ENCODE measurements at places on chromosomes 7 and 10. TPM values are rescaled to one million over a fixed set of nuclear protein-coding genes. Genes with fewer than 3 reads are reported as not detected.

DNA sequence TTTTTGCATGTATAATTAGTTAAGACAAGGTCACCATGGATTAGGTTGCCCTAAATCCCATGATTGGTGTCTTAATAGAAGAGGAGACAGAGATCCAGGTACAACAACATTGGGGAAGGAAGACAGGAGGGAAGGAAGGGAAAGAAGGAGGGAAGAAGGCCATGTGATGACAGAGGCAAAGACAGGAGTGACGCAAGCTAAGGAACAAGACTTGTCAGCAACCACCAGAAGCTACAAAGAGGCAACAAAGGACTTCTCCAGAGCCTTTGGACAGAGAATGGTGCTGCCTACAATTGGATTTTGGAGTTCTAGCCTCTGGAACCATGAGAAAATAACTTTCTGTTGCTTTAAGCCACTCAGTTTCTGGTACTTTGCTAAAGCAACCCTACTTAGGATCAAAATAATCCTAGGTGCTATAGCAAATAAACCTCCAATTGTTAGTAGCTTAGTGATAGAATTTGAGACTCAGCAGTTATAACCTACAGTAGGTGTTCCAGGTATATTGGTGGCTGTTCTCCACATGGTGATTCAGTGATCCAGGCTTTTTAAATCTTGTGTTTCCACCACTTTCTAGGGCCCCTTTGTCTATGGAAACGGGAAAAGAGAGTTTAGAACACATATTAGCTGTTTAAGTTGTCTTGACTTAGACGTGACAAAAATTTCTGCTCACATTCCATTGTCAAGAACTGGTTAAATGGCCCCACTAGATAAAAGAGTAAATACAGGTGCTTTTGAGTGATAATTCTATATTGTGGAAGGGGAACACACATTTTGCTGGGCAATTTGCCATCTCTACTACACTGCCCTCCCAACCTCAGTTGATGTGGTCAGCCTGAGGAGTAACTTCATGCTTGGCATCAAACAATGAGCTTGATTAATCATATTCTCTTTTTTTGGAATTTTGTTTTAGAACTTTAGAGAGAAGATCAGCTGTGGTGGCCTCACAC, 70.5 kb upstream of the SP4 start:
- no peaks in the 10 kb centered on the region for H3K4me1 ChIP-seq
- no peak for DNase-seq
- H3K27me3 ChIP-seq = no peaks in the 10 kb centered on the region
- no peak overlapping the region for H3K27ac ChIP-seq
- no peaks in the 10 kb centered on the region for H3K36me3 ChIP-seq
- H3K4me3 ChIP-seq = no peak overlapping the region

GRCh38 chr7:38284553-38284952, 11.1 kb upstream of the TARP start:
- H3K4me3 ChIP-seq = no peak overlapping the region
- DNase-seq = no peak
- H3K27me3 ChIP-seq = peaks cover 4% of the 10 kb centered on the region

- H3K4me1 ChIP-seq = peaks cover 17% of the 10 kb centered on the region
- DNase-seq = no peak
- H3K4me3 ChIP-seq = no peak overlapping the region
- no peaks in the 10 kb centered on the region for H3K36me3 ChIP-seq
Measured at GRCh38 chr10:13820964-13821337, 234.2 kb downstream of the PRPF18 start.

DNA sequence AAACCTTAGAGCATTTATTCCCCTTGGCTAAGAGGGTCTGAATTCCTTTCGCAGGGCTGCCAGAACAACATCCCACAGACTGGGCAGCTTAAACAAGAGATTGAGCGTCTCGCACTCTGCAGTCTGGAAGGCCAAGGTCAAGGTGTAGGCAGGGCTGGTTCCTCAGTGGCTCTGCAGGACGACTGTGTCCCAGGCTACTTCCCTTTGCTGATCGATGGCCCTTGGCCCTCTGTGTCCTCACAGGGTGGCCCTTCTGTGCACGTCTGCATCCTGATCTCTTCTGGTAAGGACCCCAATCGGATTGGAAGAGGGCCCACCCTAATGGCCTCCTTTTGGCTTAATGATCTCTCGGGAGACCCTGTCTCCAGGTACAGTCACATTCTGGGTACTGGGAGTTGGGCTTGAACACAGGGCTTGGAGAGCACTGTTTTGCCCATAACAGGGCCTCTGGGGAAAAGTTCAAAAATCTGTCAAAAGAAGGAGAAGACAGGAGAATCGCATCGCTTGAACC, 35.1 kb upstream of the DNAJB6 start:
- no peaks in the 10 kb centered on the region for H3K36me3 ChIP-seq
- DNase-seq = no peak
- no peak overlapping the region for H3K4me3 ChIP-seq
- H3K27ac ChIP-seq = no peak overlapping the region
- no peaks in the 10 kb centered on the region for H3K4me1 ChIP-seq
- H3K27me3 ChIP-seq = no peaks in the 10 kb centered on the region

GRCh38 chr10:103960103-103960502, 6.8 kb upstream of the SLK start:
- no peaks in the 10 kb centered on the region for H3K27me3 ChIP-seq
- H3K36me3 ChIP-seq = no peaks in the 10 kb centered on the region
- H3K27ac ChIP-seq = no peak overlapping the region
- H3K4me1 ChIP-seq = no peaks in the 10 kb centered on the region
- H3K4me3 ChIP-seq = no peak overlapping the region

GRCh38 chr7:54116956-54117355, 425.2 kb upstream of the VSTM2A start:
- H3K4me3 ChIP-seq = no peak overlapping the region
- no peaks in the 10 kb centered on the region for H3K36me3 ChIP-seq
- H3K4me1 ChIP-seq = no peaks in the 10 kb centered on the region
- no peak overlapping the region for H3K27ac ChIP-seq
- H3K27me3 ChIP-seq = no peaks in the 10 kb centered on the region

- no peak for DNase-seq
- no peak overlapping the region for H3K27ac ChIP-seq
- H3K4me3 ChIP-seq = no peak overlapping the region
- peaks cover 4% of the 10 kb centered on the region for H3K4me1 ChIP-seq
- no peaks in the 10 kb centered on the region for H3K27me3 ChIP-seq
Measured at GRCh38 chr10:72794260-72794659, 99.3 kb upstream of the OIT3 start.

- no peak overlapping the region for H3K4me3 ChIP-seq
- no peak for DNase-seq
- H3K4me1 ChIP-seq = no peaks in the 10 kb centered on the region
- no peaks in the 10 kb centered on the region for H3K36me3 ChIP-seq
Measured at GRCh38 chr10:110616493-110617033, 27.6 kb upstream of the RBM20 start.

- no peak overlapping the region for H3K27ac ChIP-seq
- H3K27me3 ChIP-seq = no peaks in the 10 kb centered on the region
- no peak for DNase-seq
- H3K4me3 ChIP-seq = peak overlapping the region; percentile 54
- no peaks in the 10 kb centered on the region for H3K36me3 ChIP-seq
- peaks cover 6% of the 10 kb centered on the region for H3K4me1 ChIP-seq
Measured at GRCh38 chr10:102868911-102869257, 386 bp upstream of the AS3MT start.

The HTR7 gene
- total RNA-seq = 0.89 TPM
